ENCODE measurements at places on chromosomes 7 and 10.

DNA sequence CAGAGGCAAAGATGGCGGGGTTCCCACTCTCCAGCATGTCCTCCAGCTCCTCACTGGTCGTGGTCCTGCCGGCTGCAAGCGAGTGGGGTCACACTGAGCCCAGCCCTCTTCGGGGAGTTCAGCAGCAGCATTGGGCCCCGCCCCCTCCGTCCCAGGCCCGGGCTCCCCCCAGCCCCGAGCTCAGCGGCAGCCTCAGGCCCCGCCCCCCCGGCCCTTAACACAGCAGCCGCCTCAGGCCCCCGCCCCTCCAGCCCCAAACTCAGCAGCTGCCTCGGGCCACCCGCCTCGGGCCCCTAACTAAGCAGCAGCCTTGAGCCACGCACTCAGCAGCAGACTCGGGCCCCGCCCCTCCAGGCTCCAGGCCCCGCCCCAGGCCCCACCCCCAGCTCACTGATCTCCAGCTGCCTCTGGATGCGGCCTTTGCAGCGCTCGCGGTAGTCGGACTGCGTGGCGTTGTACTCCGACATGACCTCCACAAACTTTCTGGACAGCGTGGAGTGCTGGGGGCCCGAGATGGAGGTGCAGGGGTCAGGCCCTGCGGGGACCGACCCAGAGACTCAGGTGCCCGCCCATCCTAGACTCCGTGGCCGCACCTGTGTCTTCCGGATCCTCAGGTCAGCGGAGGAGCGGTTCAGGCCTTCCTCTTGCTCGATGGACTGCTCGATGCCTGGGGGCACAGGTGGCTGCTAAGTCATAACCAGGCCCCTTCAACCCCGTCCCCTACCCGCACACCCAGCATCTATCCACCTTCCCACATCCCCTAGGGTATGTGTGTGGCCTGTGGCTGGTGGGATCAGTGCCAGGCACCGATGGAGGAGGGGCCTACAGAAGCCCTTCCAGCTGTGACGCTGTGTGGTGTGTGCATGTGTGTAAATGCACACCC is 15.5 kb downstream of the STX1A start:
- DNase-seq: peak; percentile 16

DNA sequence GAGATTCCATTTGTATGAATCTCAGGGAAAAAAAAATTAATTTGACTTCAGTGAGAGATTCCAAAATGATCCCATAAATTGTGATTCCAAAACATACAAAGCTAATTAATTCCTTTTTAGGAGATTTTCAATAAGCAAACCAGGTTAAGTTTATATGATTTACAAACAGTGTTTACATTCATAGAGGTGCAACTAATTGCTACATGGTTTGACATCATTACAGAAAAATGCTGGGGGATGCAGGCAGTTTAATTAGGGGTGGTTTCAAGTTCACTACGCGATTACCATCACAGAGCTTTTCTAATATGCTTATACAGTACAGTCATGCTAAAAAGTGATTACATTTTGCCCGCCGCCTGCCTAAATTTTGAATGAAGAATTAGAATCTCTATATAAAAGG is 143.2 kb upstream of the MGMT start:
- no peak for DNase-seq

DNA sequence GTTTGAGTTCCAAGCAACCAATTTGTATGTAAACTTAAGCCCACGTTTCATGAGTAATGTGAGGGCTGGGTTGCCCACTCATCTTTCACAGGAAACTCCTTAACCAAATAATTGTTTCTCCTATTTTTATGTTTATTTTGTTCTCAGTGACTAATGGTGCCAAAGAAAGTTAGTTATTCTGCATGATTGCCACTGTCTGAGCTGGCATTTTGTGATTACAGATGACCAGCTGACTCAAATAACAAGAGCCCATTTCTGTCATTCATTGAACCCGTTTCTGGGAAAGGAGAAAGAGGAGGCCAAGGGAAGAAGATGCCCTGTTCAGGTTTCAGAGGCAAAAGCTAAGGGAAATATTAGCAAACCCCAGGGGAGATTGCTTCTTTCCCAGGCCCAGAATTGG is 186.9 kb upstream of the MYO3A start:
- no peak for DNase-seq

DNA sequence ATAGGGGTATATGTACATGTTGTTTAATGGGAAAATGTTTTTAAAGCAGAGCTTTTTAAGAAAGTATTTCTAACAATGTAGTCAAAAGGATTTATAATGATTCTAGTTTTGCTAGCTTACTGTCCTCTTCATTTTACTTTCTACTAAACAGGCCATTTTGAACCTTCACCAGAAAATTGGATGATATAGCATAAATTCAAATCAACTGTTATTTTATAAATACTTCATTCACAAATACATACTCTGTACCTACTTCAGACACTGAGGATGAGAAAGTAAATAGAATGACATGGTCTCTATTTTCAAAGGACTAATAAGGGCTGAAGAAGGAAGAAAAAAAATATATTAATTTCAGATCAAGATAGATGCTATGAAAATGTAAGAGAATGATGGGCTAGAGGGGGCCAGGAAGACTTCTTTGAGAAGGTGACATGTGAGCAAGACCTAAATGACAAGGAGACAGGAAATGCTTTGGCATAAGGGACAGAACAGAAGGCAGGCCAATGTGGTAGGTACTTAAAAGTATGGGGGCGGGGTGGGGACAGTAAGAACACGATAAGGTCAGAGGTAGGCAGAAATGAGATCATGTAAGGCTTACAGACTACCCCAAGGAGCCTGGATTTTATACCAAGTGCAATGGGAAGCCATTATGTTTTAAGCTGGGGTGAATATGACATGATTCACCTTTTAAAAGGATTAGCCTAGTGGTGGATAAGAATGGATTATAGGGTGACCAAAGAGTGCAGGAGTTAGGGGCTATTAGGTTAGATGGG is 5.2 kb downstream of the NAMPT start:
- DNase-seq: no peak

DNA sequence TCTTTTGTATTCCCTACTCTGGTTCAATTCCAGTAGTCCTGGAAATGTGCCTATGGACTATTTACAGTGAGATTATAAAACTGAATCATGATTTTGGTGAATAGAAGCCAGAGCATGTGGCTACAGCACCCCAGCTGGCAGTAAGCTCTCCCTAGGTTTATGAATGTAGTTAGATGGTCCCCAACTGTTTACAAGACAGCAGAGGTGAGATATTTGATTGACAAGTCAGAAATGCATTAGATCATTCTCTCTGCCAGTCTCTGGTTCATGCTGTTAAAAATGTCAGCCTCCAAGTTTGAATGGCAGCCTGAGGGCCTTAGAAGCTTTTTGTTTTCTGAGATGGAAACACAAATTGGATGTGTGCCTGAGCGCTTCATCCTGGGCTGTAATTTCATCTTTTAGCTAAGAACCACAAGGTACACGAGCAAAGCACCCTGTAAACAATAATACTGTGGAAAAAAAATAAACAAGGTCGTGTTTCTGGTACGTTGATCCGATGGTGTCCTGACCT is 85.0 kb downstream of the BTRC start:
- no peak for DNase-seq

GRCh38 chr7:26334166-26334859 is 42.7 kb downstream of the SNX10 start:
- DNase-seq: no peak

DNA sequence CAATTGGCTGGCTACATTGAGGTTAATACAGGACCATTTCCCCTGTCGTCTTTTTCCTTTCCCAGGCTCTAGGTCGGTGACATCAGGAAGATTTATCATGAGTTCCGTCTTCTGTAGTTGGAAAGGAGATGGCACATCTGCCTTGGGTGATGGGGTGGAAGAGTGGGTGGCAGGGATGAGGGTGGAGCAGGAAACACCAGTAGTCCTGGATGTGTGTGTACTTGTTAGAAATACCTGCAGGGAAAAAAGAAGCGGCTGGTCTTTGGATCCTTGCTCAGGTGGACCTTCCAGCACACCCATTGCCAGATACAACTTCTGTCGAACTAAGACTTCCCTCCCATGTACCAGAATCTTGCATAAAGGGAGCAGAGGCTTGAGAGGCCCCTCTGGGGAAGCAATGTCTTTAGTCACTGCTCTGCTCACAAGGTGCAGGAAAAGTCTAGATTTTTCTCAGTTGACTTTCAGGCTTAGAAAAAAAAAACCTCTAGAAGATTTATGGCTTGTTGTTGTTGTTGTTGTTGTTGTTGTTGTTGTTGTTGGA is 516.8 kb upstream of the GALNT17 start:
- DNase-seq: no peak
